NCI-H82 (cell line): ENCODE measurements at places on chromosomes 2 and 18.

GRCh38 chr2:46956981-46957531 is 41.5 kb upstream of the MCFD2 start:
- DNase-seq, result no peak

- DNase-seq, result no peak
Observed at GRCh38 chr2:180872255-180872654, 108.2 kb upstream of the UBE2E3 start.

DNA sequence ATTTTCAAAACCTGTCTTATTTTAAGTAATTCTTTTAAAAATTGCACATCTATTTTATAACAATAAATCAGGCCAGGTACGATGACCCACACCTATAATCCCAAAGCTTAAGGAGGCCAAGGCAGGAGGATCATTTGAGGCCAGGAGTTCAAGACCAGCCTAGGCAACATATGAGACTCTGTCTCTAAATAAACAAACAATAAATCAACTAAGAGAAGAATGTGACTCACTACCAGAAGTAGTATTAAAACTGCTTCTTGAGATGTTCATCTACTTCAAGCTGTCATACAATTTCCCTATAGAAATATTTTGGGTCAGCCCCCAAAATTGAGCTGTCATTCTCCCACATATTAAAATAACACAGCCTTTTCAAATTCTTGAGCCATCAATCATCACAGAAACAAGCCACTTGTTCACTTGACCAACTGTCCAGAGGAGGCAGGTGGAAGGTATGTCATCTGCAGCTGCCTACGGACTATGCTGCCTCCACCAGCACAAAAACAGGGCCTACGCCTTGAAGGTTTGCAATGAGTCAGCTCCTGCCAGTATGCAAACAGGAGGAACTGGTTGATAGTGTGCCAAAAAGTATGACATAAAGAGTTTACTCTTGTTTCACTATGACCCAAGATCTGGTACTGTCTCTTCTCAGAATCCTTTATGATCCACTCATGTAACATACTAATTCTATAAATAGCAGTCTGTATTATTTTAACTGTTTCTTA is 33.6 kb downstream of the KIDINS220 start:
- DNase-seq, result no peak

- DNase-seq, result no peak
Observed at GRCh38 chr2:179031731-179032408, 18.1 kb downstream of the CCDC141 start.

- DNase-seq, result no peak
Observed at GRCh38 chr18:3500016-3500415, 50.0 kb downstream of the TGIF1 start.

DNA sequence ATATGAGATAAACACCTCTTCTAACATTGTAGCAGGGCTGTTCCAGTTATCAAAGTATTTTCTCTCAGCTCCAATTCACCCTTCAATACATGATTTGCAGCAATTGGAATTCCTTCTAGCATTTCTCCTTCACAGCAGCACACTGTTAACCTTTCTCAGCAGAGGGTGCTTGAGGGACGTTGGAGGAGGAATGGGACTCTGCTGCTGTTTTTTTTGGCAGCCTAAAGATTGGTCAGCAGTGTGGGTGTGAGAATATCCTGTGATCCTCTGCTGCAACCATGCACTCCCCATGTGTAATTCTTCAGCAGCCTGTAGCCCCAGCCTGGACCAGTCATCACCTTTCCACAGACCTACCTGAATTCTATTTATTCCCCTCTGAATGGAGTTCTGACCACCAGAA is 1708.9 kb upstream of the CELF4 start:
- DNase-seq, result no peak

DNA sequence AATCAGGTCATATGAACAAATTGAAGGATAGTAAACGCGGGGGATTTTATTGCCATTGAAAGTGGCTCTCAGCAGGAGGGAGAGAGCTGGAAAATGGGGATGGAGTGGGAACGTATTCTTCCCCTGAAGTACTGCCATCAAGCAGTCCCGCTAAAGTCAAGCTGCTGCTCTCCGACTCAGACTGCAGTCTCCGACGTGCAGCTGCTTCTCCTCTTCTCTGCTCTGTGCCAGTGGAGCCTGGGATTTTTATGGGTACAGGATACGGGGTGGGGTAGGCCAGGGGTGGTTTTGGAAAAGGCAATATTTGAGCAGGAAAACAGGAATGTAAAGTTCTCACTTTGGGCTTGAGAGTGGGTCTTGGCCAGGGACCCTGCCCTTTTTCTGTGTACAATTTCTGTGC is 33.0 kb downstream of the KCTD18 start:
- DNase-seq, result no peak

- no peak for DNase-seq
Observed at GRCh38 chr2:121662656-121663055, 13.4 kb upstream of the CLASP1 start.

DNA sequence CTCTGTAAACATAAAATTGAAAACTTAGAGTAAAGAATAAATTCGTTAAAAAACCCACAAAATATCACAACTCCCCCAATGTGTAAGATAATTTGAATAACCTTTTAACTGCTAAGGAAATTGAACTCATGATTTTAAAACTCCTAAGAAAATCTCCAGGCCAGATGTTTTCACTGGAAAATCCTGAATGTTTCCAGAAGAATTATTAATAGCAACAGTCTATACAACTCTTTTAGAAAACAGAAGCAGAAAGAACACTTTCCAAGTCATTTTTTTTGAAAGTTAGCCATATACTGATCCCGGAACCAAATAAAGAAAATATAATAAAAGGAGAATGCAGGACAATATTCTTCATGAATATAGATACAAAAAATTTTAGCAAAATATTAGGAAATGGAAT is 165.6 kb downstream of the ACOXL start:
- DNase-seq, result no peak
